Liver (tissue), 10 donors: ENCODE measurements at places on chromosomes 2 and 18. TPM values are rescaled to one million over a fixed set of nuclear protein-coding genes. Genes with fewer than 3 reads are reported as not detected.

DNA sequence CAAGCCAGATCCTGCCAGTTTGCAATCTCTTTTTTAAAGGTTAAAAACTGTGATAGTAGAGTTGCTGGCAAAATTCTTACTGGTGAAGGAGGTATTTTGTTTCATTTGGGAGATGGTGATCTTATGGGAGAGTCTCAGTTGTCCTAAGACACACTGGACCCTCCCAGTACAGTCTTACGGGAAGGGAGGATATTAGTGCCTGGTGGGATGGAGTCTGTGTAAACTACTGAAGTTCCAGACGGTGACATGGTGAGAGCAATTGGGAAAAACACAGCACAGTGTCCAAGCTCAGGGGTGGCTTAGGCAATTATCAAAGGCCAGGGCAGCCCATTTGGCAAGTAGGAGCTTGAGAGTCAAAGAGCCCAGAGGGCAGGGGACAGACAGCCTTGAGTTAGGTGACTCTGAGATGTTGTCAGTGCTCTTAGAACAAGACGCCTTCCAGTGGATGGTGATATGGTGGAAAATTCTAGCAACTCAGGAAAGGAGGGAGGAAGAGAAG, 143.7 kb upstream of the CCDC68 start:
- no peaks in the 10 kb centered on the region for H3K27me3 ChIP-seq
- no peak for DNase-seq
- no peak overlapping the region for H3K27ac ChIP-seq
- no peaks in the 10 kb centered on the region for H3K4me1 ChIP-seq

GRCh38 chr2:43894743-43895142, 56.0 kb downstream of the ABCG8 start:
- peaks cover 19% of the 10 kb centered on the region for H3K36me3 ChIP-seq
- no peak overlapping the region for H3K4me3 ChIP-seq
- H3K4me1 ChIP-seq: peaks cover 5% of the 10 kb centered on the region
- H3K27ac ChIP-seq: no peak overlapping the region
- DNase-seq: no peak

- no peak overlapping the region for H3K4me3 ChIP-seq
- H3K27ac ChIP-seq: no peak overlapping the region
- no peaks in the 10 kb centered on the region for H3K36me3 ChIP-seq
Observed at GRCh38 chr2:145055651-145056050, 535.7 kb upstream of the ZEB2 start.

DNA sequence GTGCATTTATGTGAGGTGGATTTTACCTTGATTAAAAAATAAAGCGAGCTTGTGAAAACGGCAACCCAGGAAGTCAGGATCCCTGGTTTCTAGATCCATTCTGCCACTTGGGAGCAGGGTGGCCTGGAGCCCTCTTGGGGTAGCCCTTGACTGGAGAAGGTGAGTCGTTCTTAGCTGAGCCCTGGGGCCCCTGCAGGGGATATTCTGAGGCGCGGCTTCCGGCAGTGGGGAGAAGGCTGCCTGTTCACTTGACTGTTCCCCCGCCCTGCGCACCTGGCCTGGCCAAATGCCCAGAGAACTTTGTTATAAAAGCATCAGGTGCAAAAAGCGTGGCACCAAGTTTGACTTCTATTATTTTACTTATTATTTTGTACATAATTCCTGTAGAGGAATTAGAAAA, 221.9 kb downstream of the DYSF start:
- no peak overlapping the region for H3K4me3 ChIP-seq
- no peaks in the 10 kb centered on the region for H3K27me3 ChIP-seq
- no peak for DNase-seq
- peaks cover 2% of the 10 kb centered on the region for H3K36me3 ChIP-seq

GRCh38 chr2:9100080-9100876, 96.8 kb upstream of the MBOAT2 start:
- no peaks in the 10 kb centered on the region for H3K4me1 ChIP-seq
- H3K27me3 ChIP-seq: no peaks in the 10 kb centered on the region
- no peaks in the 10 kb centered on the region for H3K36me3 ChIP-seq

GRCh38 chr18:21489119-21489750, 111.3 kb downstream of the ESCO1 start:
- no peaks in the 10 kb centered on the region for H3K36me3 ChIP-seq
- peak; percentile 50 for DNase-seq
- H3K27ac ChIP-seq: no peak overlapping the region

- no peak for DNase-seq
- peaks cover 13% of the 10 kb centered on the region for H3K4me1 ChIP-seq
- no peaks in the 10 kb centered on the region for H3K27me3 ChIP-seq
- no peak overlapping the region for H3K27ac ChIP-seq
- H3K4me3 ChIP-seq: no peak overlapping the region
Observed at GRCh38 chr18:11035814-11036495, 113.4 kb downstream of the PIEZO2 start.

EMX1 gene
- total RNA-seq: not detected

SERPINB7 gene
- total RNA-seq: not detected

- no peaks in the 10 kb centered on the region for H3K4me1 ChIP-seq
- no peaks in the 10 kb centered on the region for H3K36me3 ChIP-seq
- H3K4me3 ChIP-seq: no peak overlapping the region
Observed at GRCh38 chr2:172227719-172228118, 125.0 kb upstream of the DLX2 start.

- H3K4me3 ChIP-seq: no peak overlapping the region
- no peaks in the 10 kb centered on the region for H3K4me1 ChIP-seq
- H3K27me3 ChIP-seq: no peaks in the 10 kb centered on the region
Observed at GRCh38 chr18:26405190-26405801, 143.1 kb downstream of the KCTD1 start.

- DNase-seq: no peak
- H3K4me3 ChIP-seq: no peak overlapping the region
- no peaks in the 10 kb centered on the region for H3K4me1 ChIP-seq
- H3K27me3 ChIP-seq: no peaks in the 10 kb centered on the region
- H3K36me3 ChIP-seq: no peaks in the 10 kb centered on the region
Observed at GRCh38 chr18:75475228-75475627, 47.7 kb upstream of the SMIM21 start.

GRCh38 chr2:54570925-54571694, 115.0 kb downstream of the SPTBN1 start:
- peaks cover 83% of the 10 kb centered on the region for H3K4me1 ChIP-seq
- H3K4me3 ChIP-seq: no peak overlapping the region
- H3K27ac ChIP-seq: peak overlapping the region; percentile 90
- DNase-seq: peak; percentile 50
- H3K36me3 ChIP-seq: no peaks in the 10 kb centered on the region

DNA sequence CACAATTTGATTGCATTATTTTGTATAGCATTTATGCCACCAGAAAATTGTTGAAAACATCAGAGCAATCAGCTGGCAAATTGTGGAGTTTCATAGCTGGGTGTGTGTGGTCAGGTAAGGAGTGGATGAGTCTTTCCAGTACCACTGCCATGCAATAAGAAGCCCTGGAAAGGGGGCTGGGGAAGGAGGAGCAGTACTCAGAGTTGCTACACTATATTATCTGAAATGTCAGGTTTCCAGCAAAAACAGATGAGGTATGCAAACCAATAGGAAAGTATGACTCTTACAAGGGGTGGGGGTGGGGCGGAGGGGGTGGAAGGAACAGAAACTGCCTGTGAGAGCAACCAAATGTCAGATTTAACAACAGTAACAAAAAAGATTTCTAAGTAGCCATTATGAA, 112.2 kb downstream of the SOS1 start:
- no peak overlapping the region for H3K4me3 ChIP-seq
- H3K27ac ChIP-seq: no peak overlapping the region
- H3K27me3 ChIP-seq: no peaks in the 10 kb centered on the region
- H3K36me3 ChIP-seq: peaks cover 39% of the 10 kb centered on the region

FAP gene
- total RNA-seq: 0.42 TPM

TRIM43 gene
- total RNA-seq: not detected

DCTN1 gene
- 40.9 TPM for total RNA-seq

DNA sequence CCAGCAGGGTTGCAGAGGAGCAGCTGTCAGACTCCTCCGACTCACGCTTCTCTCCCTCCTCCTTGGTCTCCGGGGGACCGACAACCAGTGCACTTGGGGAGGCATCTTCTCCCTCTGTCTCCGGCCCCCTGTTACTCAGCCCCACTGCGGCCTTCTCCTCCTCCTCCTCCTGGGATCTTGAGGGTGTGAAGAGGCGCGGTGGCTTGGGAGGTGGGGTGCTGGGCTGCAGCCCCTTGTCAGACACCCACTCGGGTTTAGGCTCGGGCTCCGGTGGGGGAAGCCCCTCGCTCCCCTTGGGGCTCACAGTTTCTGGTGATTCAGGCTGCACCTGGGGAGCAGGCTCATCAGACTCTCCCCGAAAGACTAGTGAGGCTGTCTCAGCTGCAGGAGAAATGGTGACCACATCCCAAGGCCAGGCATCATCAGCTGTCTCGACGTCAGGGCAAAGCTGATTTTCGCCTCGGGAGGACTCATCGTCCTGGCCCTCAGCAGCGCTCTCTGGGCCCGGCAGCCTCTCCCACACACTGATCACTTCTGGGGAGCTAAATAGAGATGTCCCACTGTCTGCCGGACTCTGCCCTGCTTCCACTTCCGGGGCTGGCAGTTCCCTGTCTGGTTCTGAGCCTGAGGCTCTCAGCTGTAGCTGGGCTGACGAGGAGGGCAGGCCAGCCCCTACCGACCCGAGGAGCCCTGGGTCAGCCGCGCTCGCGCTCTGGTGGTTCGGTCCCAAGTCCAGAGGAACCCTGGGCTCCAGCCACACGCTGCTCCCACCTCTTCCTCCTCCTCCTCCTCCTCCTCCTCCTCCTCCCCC, 9.0 kb upstream of the SFXN5 start:
- H3K4me1 ChIP-seq: peaks cover 5% of the 10 kb centered on the region
- H3K27me3 ChIP-seq: no peaks in the 10 kb centered on the region
- H3K36me3 ChIP-seq: no peaks in the 10 kb centered on the region
- no peak for DNase-seq
- no peak overlapping the region for H3K4me3 ChIP-seq
- H3K27ac ChIP-seq: no peak overlapping the region
